ENCODE measurements at places on chromosomes 5 and 9.

DNA sequence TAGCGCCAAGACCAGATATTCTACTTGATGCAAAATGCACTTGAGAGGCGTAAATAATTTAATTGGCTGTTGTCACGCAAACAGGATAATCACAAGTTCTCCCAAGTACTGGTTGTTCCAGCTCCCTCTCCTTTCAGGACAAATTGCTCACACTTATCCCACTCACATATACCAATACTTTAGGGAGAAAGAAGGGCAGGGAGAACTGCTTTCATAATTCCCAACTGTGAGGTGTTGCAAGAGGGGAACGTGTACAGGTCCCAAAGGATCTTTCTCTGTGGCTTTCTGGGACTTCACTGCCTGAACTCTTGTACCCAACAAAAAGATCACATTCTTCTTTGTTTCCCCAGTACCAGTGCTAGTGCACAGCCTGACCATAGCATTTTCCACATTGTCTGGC is 21.5 kb upstream of the TGFBI start:
- no peak for DNase-seq

GRCh38 chr9:134872482-134873231 is 8.0 kb upstream of the FCN2 start:
- DNase-seq, result no peak

GRCh38 chr9:120043448-120043847 is 536.5 kb downstream of the CDK5RAP2 start:
- DNase-seq, result no peak

DNA sequence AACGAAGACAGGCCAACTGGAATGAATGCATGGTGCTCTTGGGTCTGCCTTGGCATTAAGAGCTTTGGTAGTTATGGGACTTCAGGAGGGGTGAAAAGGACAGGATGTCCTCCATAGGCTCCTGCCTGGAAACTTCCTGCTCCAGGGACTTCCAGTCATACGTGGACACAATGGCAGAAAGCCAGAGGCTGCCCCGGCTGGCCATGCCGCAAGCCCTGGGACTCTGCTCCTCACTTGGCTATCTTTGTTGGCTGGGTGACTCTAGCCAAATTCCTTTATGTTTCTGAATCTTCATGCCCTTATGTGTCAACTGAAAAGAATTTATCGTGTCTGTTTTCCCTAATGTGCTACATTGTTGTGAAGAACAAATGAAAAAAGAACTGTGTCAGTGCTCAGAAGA is 136.9 kb downstream of the SIL1 start:
- no peak for DNase-seq

GRCh38 chr5:151490627-151491026 is 43.2 kb downstream of the SLC36A1 start:
- DNase-seq, result no peak

- no peak for DNase-seq
These were observed 153.5 kb downstream of the RAPGEF6 start for GRCh38 chr5:131481569-131481968.

DNA sequence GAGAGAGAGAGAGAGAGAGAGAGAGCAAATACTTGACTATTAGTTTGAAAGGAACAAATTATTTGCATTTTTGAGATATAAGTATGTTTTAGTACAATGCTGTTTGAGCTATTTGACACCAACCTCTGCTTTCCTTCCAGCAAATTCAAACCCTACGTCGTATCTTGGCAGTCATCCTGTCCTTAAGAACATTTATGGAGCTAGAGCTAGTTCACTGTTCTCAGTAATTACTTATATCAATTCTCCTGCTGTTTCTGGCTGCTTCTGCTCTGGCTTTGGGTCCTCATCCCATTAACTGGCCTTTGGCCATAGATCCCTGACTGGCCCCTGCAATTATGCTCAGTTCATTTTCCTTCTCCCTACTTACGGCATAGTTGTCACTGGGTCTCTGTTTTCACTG is 19.9 kb upstream of the ERAP2 start:
- DNase-seq, result no peak

DNA sequence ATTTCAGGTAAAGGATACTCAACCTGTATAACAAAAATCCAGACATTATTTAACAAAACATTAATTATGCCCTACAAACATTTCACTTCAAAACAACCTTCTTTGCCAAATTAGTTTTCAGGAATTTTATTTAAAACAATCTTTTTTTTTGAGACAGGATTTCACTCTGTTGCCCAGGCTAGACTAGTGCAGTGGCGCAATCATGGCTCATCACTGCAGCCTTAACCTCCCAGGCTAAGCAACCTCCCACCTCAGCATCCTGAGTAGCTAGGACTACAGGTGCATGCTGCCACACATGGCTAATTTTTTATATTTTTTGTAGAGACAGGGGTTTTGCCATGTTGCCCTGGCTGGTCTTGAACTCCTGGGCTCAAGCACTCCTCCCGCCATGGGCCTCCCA is 3.9 kb downstream of the FNIP1 start:
- DNase-seq, result no peak

GRCh38 chr5:58133631-58134296 is 326.1 kb downstream of the PLK2 start:
- DNase-seq, result no peak

DNA sequence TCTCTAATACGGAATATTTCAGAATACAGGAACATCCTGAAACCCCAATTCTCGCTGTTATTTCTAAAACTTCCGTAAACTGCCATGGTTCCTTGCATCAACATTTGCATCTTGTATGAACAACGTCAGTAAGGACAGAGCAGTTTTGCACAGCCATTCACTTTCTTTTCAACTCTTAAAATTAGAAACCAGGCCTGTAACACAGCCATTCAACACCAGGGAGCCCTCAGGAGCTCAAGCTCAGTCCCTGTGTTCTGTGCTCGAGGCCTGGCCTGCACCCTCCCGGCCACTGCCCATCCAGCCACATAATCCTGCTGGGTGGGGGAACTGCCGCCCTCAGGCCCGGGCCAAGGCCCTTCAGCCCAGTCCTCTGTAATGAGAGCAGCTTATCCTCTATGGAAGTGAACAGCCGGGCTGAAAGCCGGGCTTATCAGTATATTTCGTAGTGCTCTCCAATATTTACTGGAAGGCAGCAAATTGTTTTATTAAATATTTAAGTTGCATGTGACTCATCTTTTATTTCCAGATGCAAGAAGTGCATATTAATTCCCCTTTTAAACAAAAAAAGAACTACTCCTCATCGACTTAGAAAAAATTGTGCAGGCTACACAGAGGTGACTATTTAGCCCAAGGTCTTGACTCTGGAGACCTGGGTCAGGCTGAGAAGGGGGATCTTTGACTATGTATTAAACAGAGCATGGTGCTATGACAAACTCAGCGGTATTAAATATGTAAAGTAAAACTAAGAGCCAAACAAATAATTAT is 33.2 kb upstream of the SLC6A3 start:
- DNase-seq, result no peak
